ENCODE measurements at places on chromosomes 5 and 9. TPM values are rescaled to one million over a fixed set of nuclear protein-coding genes. Genes with fewer than 3 reads are reported as not detected.
A peak's percentile ranks its signal among the peaks of the same experiment; 100 is the strongest.

HAND1 gene
- not detected for total RNA-seq

DNA sequence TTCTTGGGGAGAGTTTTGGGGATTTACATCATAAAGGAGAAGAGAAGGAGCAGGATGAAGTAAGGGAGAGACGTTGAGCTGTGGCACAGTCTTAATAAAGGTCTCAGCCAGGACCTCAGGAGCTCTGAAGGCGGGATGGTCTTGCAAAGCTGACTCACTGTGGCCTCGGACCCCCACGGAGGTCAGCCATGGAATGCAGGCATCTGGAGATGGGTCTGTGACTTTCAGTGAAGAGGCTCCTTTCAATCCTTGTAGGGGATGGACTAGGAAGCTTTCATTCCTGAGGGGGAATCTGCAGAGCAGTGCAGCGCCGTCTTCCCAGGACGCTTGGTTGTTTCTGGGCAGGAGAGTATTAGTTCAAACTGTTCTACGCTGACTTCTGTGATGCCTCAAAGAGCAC, 65.7 kb upstream of the BASP1 start:
- no peak for DNase-seq

SIT1 gene
- under 0.01 TPM for total RNA-seq

- DNase-seq, result no peak
Measured at GRCh38 chr5:149475777-149476176, 75.5 kb downstream of the CSNK1A1 start.

PCDHGA12 gene
- 15.5 TPM for total RNA-seq

FAM200C gene
- 4.7 TPM for total RNA-seq

DNA sequence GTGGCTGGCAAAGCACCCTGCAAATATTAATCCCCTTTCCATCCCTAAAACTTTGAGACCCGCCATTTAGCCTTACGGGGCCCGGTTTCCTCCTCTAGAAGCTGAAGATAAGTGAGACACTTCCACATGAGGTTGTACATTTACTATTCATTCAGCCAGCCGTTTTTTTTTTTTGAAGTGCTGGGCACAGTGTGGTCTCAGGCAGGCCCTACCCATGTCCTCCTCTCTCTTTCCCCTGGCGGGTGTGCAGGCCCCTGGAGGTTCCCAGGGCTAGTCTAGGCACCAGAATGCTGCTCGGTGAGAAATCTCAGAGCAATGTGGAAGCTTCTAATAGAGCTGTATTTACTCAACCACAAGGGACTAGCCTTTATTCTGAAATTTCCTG, 107.4 kb upstream of the LARP1 start:
- peak; percentile 33 for DNase-seq

DNA sequence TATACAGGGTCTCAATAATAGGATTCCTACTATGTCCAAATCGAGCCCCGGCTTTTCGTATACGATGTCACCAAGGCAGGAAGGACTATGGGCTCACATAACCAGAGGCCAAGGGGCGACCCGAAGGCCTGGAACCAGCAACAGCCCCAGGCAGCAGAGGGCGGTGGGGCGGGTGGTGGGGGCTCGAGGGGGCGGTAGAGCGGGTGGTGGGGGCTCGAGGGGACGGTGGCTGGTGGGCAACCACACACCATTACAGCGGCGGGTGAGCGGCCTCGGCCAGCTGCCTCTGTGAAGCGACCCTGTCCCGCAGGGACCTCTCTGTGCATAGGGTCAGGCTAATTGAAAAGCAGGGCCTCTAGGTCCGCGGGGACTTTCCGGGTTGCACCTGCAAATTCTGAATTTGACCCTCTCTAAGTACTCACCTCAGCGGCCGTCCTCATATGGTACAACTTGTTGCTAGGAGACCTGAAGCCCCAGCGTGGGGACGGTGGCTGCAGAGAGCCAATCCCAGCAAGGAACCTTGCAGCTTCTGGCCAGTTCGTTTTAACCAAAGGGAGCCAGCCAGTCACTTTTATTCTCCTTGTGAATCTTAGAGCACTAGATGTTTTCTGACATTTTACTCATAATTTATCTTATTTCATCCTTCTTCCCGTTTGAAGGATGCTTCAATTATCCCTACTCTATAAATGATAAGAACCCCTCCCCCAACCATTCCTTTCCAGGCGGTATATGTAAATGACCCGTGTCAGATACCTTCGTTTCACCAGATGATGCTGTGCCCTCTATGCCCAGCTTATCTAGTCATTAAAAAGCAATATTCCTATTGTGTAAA, at the start of gene NME5:
NME5 (minus strand) TSS at position 480 of the 832 bp plus-strand sequence. CDS start 648 bp downstream, outside the sequence.
- peak; percentile 44 for DNase-seq

ARSI gene
- total RNA-seq, result 13.8 TPM

GRCh38 chr9:21890696-21891095, 88.3 kb downstream of the MTAP start:
- DNase-seq, result peak; percentile 21

- DNase-seq, result no peak
Measured at GRCh38 chr9:137649553-137649952, 30.7 kb downstream of the EHMT1 start.

DNA sequence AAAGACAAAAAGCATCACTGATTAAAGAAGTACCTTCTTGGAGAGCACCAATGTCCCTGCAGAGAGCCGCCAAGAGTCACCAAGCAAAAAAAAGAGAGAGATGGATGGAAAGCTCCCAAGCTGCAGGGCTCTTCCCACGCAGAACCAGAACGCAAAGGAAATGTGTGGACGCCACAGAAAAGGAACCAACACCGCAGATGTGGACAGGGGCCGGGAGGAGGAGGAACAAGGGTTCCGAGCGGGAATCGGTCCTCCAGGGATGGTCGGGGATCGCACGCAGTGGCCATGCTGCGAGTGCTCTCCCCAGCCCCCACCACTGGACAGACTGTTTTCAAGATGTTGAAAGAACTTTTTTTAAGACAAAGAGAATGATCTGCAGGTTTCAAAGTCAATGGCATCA, 40.2 kb upstream of the ZNF354A start:
- DNase-seq, result no peak

DNA sequence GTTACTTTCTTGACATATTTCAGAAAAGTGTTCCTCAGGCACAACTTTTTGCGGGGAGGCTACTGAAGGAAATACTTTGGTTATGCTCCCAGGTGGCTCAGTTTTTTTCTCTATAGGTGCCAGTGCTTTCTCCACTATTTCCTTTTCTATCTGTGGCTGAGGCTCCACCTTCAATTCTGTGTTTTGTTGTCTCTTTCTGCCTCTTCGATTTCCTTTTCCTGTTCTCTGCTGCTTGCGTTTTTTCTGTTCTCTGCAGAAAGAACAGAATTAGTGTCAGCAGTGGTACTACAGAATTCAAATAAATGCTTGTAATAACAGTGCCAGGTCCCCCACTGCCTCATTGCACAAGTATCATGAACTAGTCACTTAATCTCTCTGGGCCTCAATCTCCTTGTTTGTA, 7.0 kb downstream of the HEMGN start:
- DNase-seq, result no peak

DNA sequence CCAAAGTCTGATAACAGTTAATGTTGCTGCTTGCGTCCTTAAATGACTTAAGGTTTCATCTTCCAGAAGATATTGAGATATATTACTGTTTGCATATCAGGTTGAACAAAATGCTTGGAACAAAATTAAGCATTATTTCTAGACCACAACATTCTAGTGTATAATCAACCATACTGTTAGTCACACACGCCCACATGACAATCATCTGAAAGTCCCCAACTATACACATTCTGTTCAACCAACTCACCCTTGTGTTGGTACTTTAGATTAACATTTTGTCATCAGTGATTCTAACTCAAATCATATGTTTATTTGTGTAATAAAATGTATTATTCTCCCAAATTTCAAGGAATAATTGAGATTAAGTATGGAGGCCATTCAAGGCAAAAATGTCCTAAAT, 47.3 kb downstream of the LURAP1L start:
- DNase-seq, result no peak

- DNase-seq, result no peak
Measured at GRCh38 chr5:55675119-55675518, 37.0 kb downstream of the SLC38A9 start.

DNA sequence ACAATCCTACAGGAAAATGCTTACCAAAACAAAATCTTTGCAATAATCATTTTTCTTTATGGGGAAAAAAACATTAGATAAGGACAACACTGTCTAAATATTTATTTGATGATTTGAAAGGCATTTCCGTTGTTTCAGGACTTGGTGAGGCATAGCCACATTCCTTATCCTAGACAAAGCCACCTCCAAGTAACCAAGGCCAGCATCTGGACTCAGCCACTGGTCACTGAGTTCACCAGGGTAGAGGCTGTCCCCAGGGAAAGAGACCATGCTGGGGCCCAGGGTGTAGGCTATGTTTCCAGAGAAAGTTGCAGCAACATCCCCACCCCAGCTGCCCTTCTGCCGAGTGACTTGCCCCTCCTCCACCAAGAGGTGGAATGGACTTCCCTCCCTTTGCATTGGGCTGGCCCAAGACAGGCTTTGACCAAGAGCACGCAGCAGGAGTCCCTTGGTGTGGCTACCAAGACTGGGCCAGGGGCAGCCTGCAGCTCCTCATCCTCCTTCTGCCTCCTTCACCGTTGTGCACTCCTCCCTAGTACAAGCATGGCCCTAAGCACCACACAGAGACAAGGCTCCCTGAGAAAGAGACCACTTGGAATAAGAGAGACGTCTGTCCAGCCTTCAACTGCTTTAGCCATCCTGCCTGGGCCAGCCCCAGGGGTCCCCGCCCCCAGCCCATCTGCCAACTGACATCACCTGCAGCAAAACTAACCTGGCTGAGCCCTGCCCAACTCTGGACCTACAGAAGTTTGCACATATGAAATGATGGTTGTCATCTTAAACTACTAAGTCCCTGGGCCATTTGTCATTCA, 68.1 kb upstream of the SPIN1 start:
- peak; percentile 28 for DNase-seq

GRCh38 chr5:77181173-77181572, 29.3 kb upstream of the PDE8B start:
- DNase-seq, result no peak

PDLIM4 gene
- total RNA-seq, result 97.2 TPM

PPP3R2 gene
- not detected for total RNA-seq

- DNase-seq, result peak; percentile 22
Measured at GRCh38 chr5:103393101-103393754, 134.7 kb downstream of the MACIR start.

MYMK gene
- total RNA-seq, result not detected

SLC46A2 gene
- not detected for total RNA-seq

- no peak for DNase-seq
Measured at GRCh38 chr9:94553029-94553938, 1.6 kb upstream of the PCAT7 start.

- peak; percentile 35 for DNase-seq
Measured at GRCh38 chr9:120841930-120842684, 615 bp downstream of the PSMD5 start.

THBS4 gene
- total RNA-seq, result under 0.01 TPM

DNA sequence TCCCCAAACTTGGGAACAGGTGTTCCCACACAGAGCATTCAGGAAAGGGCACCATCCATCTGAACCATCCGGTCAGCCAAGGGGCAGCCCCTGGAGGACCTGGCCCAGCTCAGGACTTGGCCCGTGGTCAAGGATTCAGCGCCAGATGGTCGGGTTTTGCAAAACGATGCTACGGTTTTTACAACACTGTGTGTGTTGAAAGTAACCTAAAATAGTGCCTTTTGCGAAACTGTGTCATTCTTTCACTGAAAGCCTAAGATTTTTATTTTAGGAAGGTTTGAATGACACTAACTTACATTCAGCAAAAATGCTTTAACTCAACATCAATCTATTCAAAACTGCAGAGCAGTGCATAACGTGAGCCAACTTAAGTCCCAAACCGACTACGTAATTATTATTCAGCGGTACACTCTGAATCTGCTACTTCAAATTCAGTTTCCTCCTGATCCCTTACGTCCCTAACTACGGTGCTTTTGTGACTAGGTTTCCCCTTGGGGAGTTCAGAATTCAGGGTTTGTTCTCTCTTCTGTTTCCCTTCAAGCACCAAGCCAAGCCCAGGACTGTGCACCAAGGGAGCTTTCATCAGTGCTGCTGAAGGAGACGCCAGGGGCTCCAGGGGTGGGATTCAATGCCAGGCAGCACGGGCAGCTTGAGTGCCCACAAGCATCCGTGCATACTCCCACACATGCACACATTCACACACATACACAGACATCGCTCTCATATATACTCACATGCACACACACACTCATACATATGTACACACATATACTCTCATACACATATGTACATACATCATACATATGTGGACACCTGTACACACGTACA, 25.8 kb downstream of the LPCAT1 start:
- peak; percentile 48 for DNase-seq

DNA sequence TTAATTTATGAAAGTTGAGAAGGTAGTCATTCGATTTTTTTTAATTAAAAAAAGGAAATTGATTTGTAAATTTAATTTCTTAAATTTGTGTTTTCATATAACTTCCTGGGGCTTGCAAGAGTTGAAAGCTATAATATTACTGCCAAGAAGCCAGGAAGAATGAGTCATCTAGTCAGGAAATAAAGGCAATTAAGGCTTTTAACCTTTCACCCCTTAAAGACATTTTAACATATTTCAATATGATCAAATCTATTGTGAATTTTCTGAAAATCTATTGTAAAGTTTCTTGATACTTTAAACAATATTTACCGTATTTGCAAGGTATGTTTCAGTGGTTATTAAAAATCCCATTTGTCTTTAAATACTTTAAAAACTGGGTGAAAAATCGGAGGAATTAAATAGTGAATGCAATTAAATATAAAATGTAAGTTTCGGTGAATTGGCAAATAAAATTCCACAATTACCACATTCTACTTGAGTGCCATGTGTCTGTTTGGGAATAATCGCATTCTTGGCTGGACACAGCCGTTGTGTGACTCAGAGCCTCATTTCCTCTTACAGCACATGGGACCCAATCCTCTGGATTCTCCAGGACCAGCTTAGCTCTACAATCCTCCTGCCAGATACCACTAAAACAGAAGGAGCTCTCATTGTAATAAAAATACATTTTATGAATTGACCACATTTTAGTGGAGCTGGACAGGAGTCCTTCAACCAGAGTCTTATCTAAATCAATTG, 310.7 kb downstream of the HCN1 start:
- no peak for DNase-seq

DNA sequence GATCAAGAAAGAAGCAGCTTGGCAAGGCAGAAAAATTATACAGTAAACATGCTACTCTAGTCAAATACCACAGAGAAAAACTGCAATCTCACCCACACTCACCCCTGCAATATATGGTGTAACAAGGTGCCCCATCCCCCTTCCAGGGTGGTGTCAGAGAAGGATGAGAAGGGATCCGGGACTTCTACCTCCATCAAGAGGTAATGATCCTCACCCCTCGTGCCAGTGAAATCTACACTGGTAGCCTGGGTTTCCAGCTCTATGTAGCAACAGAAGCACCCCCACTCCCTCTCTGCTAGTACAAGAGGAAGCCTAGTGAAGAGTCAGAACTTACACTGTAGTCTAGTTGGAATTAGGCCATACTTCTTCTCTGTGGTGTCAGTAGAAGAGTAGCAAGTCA, 18.9 kb downstream of the SLCO4C1 start:
- no peak for DNase-seq

DNA sequence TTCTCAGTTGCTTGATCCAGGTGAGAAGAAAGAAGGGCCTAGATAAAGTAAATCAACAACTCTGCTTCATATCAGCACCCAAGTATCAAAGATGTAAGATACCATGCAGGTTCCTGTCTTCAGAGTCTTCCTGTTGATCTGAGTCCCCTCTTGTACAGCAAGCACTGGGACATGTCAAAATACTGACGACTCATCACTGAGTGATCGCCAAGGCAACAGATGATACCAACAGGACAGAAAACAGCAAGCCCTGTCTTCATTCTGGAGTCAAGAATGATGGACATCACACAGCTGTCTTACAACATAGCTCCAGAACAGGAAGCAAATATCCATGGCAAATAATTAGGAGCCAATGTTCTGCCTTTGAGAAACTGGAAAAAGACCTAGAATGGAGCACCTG, 83.7 kb downstream of the TARS1 start:
- peak; percentile 13 for DNase-seq

GRCh38 chr5:43232943-43233833, 41.2 kb downstream of the NIM1K start:
- DNase-seq, result no peak

QRFP gene
- total RNA-seq, result not detected
